ENCODE measurements at places on chromosomes 1 and 21.

GRCh38 chr1:212628813-212629415, 20.4 kb downstream of the ATF3 start:
- no peak for DNase-seq

GRCh38 chr1:112927462-112927990, 28.5 kb downstream of the SLC16A1 start:
- DNase-seq = no peak

GRCh38 chr1:179091691-179092165, 9.9 kb downstream of the TOR3A start:
- peak; percentile 20 for DNase-seq

GRCh38 chr1:22418933-22419382, 32.7 kb upstream of the ZBTB40 start:
- peak; percentile 80 for DNase-seq

- peak; percentile 48 for DNase-seq
Observed at GRCh38 chr1:23799570-23800399, 769 bp downstream of the GALE start.

GRCh38 chr1:58968360-58968952, 184.6 kb upstream of the JUN start:
- peak; percentile 18 for DNase-seq

GRCh38 chr1:201883786-201884185, 4.9 kb upstream of the SHISA4 start:
- DNase-seq = peak; percentile 60

- DNase-seq = no peak
Observed at GRCh38 chr1:31957701-31958674, 19.8 kb upstream of the PTP4A2 start.

DNA sequence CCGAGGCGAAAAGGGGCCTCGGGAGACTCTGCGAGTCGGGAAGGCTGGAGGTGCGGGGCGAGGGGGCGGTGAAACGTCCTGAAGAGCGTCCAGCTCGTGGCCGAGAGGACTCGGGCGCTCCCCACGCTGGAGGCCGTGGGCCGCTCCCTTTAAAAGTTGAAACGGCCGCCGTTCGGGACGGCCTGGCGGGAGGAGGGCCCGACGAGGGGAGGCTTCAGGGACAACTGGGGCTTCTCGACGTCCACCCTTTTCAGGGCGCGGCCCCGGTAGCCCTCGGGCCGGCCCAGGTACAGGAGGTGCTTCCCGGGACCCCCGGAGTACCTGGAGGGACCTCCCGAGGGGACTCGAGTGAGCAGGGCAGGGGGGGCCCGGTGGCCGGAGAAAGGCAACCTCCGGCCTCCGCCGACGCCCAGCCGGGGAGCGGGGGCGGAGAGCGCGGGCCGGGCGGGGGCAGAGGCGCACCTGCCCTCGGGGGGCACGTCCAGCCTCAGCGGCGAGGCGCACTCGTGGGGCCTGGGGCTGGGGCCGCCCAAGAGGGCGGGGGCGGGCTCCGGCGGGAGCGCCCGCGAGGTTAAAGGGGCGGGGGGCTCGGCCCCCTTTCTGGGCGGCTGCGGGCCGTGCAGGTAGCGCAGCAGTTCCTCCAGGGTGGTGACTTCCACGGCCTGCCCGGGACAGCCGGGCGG, 14.0 kb downstream of the SEMA6C start:
- no peak for DNase-seq

DNA sequence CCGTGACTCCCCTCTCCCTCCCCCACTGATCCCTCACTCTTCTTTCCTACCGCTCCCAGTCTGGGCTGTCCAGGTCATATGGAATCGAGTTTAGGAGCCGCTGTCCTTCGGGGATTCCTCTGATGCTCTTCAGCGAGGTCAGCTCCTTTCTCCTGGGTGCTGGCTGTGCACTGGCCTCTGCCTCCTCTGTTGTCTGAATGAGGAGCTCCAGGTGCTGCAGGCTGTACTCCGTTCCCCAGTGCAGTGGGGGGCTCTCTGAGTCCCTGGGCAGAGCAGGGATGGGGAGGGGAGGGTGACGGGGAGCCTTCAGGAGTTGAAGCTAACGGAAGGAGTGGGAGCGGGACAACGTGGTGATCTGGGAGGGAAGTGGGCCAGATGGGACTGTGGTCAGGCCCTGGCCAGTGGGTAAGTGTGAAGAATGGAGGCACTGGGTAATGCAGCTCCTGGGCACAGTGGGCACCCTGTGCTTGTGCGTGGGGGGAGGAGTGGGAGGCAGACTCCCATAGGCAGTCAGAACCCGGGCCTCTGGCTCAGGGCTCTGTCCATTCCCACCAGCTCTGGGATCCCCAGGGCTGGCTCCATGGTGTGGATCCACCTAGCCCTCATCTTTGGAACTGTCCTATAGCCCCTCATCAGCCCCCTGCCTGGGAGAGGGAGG, 59.5 kb upstream of the TLR5 start:
- no peak for DNase-seq

- no peak for DNase-seq
Observed at GRCh38 chr1:240813720-240814119, 201.8 kb upstream of the GREM2 start.

DNA sequence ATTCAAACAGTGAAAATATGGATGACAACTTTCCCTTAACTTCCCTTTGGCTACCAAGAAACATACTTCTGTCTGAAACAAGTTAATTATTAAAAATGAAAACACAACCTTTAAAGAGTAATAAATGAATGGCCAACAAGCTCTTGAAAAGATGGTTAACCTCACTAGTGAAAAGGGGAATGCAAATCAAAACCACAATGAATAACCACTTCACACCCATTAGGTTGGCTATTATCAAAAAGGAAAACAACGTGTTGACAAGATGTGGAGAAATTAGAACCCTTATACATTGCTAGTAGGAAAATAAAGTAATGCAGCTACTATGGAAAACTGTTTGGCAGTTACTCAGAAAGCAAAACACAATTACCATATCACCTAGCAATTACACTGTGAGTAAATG, 14.1 kb downstream of the COP1 start:
- DNase-seq = no peak

- no peak for DNase-seq
Observed at GRCh38 chr1:94602316-94602715, 60.8 kb upstream of the F3 start.

GRCh38 chr1:82903626-82904025, 1095.3 kb downstream of the TTLL7 start:
- DNase-seq = no peak

DNA sequence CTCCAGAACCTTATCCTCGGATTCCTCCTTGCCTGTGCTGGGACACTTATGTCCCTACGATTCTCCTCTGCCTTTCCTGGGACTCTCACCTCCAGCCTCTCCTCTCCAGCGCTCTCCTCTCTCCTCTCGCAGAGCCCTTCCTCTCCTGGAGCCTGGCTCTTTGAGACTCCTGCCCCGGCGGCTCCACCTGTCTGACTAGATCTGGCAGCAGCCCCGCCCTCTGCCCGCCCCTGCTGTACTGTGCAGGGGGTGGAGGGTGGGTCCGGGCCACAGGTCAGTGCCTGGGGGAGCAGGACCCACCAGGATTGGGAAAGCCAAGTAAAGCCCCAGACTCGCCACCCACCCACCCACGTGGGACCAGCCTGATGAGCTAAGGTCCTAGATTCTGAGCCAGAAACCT, 1.6 kb downstream of the ELOVL1 start:
- no peak for DNase-seq

DNA sequence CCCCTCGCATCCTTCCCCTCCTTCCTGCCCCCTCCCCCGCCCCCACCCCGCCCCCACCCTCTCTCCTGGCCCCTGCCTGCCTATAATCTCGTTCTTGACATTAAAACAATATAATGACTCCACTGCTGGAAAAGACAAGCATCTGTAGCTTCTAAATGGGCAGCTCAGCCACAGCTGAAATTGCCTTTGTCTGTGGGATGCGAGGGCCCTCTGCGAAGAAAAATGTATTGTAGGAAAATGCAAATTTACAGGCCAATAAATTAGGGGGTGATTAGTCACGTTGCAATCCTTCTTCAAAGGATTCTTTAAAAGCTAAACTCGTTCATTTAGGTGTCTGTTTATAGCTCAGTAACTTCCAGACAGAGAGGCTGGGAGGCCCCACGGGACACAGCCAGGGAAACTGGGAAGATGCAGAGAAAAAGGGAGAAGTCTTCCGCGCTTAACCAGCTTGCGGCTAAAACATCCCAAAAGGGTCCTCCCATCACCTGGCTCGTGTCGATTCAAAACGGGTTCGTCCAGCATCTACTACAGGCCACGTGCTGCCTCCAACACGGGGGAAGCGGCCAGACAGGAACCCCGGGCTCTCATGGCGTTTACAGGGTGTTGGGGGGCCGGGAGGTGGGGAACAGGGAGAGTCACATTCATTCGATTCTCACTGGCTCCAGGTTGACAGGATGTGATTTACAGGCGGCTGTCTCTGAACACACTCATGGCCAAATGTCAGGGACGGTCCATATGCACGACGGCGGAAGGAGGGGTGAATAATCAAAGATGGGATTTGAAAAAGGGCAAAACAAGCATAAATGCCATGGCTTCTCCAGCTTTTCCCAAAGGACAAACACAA, 100.5 kb upstream of the ZBTB40 start:
- no peak for DNase-seq

All from fibroblast of skin of back (primary cell).